ENCODE measurements at places on chromosomes 12 and 14.

DNA sequence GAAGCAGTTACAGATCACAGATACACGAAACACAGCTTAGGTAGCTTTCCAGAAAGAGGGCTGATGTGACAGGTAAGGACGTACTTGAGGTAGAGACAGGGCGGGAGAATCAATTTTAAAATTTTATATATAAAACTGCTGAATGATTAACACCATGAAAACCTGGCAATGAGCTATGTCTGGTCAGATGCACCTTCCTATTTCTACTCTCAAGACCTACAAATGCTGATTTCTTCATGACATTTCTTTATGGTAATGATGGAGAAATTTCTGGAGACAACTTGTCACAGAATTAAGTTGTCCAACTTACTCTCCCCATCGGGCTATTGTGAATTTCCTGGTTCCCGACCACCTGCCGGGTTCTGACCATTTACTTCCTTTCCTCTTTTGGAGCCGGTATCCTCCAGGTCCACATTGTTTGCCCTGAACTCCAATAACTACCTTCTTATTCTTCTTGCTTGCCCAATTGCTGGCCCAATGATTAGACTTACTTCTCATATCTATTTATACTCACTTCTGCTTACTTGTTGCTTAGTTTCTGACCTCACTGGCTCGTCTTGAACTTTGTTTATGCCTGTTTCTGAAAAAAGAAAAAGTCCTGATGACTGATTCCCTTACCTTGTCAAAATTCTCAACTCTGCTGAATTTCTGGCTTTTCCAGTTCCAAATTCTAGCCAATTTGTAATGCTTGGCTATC lies 12.8 kb upstream of the ATP2B1 start:
- DNase-seq: no peak

DNA sequence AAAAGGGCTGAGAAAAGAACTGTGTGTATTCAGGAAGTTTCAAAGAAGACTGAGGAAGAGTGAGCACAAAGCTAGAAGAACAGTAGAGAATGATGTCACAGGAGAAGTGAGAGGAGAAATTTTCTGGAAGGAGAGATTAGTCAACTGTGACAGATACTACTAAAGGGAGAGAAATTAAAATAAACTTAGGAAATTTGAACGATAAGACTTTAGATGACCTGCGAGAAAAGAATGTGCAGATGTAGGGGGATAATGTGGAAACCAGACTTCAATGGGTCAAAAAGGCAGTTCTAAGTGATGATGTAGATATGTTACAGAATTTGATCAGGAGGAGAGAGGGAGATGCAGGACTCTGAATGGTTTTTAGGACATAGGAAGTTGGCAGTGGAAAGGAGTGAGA lies 287.4 kb downstream of the SYT1 start:
- DNase-seq: no peak

DNA sequence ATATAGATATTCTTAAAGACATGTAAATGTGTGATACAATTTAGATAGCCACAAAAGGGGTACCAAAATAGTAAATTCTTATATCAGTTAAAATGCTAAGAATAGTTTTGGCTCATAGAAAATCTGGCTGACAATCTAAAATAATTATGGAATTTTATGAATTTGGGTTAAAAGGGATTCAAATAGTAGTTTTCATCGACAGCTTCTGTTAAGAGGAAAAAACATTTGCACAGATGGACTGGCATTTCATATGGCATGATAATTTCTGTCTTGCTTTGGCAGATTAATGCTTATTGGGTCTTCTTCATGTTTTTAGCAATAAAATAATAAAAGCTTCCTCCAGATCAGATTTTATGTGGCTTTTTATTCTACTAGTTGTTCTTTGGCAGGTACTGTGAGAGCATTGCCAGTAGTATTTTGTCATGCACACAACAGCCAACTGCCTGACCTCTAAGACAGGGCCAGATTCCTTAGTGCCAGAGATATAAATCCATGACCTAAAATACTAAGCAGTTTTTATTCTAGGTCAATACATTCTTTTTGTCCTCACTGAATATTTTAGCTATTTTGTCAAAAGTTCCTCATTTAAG lies 9.1 kb downstream of the ABCD2 start:
- no peak for DNase-seq

DNA sequence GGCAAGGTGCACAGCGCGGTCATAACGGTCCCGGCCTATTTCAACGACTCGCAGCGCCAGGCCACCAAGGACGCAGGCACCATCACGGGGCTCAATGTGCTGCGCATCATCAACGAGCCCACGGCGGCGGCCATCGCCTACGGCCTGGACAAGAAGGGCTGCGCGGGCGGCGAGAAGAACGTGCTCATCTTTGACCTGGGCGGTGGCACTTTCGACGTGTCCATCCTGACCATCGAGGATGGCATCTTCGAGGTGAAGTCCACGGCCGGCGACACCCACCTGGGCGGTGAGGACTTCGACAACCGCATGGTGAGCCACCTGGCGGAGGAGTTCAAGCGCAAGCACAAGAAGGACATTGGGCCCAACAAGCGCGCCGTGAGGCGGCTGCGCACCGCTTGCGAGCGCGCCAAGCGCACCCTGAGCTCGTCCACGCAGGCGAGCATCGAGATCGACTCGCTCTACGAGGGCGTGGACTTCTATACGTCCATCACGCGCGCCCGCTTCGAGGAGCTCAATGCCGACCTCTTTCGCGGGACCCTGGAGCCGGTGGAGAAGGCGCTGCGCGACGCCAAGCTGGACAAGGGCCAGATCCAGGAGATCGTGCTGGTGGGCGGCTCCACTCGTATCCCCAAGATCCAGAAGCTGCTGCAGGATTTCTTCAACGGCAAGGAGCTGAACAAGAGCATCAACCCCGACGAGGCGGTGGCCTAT lies 875 bp downstream of the HSPA2 start:
- no peak for DNase-seq

DNA sequence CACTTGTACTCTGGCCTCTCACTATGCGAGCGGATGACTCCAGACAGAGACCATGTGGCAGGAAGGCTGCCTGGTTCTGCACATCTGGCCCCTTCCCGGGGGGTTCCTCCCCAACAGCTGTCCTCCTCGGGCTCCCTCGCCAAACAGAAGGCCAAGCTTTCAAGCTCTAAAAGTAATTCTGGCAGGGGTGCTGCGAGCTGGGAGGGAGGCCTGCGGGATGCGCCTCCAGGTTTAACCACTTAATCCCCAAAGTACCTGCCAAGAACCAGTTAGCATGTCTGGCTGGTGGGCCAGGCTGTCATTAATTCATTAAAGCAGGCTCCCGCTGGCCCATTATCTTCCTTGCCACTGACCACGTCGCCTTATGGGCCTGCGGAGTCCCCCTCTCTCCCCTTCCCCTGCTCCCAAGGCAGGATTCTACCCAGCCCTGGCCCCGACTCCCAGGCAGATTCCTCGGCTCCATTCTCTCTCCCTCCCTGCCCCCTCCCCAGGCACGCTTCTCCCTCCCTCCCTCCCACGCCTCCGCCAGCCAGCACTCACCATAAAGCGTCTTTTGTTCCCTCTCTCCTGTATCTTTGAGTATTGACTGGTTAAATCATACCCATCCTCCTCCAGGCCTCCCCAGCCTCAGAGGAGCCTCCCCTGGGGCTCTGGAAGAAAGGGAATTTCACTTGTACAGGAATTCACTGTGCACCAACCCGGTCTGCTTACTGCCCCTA lies 4.9 kb downstream of the HRK start:
- no peak for DNase-seq

- DNase-seq: no peak
Observed at GRCh38 chr12:132807295-132808092, 21.2 kb downstream of the GOLGA3 start.
